ENCODE measurements at places on chromosomes 3 and 15. TPM values are rescaled to one million over a fixed set of nuclear protein-coding genes. Genes with fewer than 3 reads are reported as not detected.

- DNase-seq, result no peak
These were observed 345.6 kb upstream of the THBS1 start for GRCh38 chr15:39235084-39235795.

PLCH1 gene
- 0.35 TPM for total RNA-seq

SAXO2 gene
- 2.9 TPM for total RNA-seq

STX19 gene
- total RNA-seq, result not detected

- DNase-seq, result no peak
These were observed 15.3 kb downstream of the NUP210 start for GRCh38 chr3:13404626-13405452.

TASOR gene
- total RNA-seq, result 24.2 TPM

DNA sequence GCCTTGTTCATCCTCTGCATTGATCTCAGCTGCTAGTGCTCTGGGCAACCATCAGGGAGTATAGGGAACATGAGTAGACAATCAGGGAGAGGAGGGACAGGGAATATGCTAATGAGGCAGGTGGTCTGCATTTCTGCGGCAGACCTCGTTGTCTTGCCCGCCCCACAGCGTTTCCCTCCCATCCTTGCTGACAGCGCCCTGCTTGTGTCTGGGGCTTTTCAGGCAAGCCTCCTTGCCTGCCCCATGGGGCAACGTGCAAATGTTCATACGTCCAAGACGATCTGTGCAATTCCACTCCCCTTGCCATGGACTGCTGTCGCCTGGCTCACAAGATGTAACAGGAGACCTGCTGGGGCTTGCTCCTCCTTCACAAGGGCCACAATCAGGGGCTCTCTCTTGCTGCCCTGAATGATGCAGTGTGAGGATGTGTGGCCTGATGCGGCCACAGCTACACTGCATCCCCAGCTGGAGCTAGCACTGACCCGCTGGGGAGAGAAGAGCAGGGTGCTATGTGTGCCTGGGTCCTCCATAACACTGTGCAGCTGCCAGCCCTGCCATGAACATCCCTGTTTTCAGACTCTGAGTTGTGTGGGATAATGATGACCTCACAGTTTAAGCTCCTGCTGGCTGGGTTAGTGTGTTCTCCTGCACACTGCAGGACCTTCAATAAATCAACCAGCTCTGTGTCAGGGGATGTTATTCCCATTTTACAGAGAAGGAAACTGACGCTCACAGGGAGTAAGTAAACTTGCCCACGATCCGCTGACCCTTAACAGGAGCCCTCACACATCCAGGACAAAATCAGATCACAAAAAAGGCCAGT, 211.3 kb downstream of the KLF13 start:
- no peak for DNase-seq

DNA sequence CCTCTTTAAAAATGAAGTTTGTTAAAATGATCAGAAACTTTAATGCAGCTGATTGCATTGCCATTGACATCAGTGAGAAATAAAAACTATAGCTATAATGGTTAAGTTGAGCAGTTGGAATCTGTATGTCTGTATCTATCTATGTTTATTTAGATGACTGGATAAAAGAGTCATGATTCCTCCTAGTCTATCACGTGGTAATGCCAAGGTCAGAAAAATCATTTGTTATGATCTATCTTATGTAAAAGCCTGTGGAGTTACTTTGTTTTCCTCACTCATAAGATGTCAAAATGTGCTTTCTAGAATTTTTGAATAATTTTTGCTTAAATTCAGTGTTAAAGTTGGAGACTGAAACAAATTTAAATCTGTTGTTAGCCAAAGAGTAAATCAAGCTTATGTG, 63.3 kb downstream of the MBNL1 start:
- no peak for DNase-seq

- DNase-seq, result no peak
These were observed 3.7 kb downstream of the TCAIM start for GRCh38 chr3:44342176-44342790.

CCR3 gene
- not detected for total RNA-seq

VIPR1 gene
- total RNA-seq, result 2.1 TPM

- no peak for DNase-seq
These were observed 278.1 kb downstream of the ERC2 start for GRCh38 chr3:56190130-56190529.

CYP1A1 gene
- not detected for total RNA-seq

DNA sequence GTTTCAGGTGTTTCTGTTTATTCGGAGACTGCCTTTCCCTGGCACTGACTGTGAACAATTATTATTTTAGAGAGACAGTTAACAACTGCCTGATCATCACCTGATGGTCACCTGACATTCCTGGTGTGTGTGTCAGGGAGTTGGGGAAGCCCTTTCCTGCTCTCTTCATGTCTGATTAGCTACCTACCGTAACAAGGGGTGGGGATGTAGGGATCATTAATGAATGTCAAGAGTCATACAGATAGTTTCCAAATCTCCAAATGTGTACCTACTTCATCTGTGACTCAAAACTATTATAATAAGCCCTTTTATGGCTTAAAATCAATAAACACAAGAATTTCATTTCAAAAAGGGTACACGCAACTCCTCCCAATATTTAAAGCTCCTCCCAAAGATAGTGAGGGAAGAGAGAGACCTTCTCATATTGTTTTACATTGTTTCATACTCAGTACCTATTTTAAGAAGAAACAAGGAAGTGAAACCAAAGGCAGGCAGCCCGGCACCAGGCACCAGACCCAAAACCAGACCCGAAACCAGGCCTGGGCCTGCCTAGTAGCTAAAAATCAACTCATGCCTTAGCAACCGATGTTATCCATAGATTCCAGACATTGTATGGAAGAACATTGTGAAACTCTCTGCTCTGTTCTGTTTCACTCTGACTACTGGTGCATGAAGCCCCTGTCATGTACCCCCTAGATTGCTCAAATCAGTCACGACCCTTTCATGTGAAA, 844.9 kb upstream of the ALCAM start:
- DNase-seq, result no peak

- DNase-seq, result no peak
These were observed 132.7 kb downstream of the SLC25A26 start for GRCh38 chr3:66353530-66353929.

DNA sequence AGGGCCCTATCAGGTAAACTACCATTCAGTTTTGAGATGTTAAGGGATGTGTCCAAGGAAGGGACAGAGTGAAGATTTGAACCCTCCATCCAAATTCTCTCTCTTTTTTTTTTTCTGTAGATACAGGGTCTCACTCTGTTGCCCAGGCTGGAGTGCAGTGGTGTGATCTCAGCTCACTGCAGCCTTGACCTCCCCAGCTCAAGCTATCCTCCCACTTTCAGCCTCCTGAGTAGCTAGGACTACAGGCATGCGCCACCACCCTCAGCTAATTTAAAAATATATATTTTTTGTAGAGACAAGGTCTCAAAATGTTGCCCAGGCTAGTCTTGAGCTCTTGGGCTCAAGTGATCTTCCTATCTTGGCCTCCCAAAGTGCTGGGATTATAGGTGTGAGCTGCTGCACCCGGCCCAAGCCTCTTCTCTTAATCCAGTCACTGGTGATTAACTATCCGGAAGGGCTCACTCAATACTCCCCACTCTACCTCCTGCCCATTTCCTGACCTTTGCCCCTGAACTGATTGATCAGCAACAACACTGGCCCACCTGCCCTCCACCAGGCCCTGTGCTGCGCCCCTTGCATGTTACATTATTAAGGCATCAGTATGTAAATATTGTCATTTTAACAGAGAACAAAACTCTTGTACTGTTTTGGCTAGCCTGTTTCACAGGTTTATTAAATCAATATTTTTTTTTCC, 164.7 kb downstream of the CTNNB1 start:
- DNase-seq, result no peak
